ENCODE measurements at places on chromosomes 7 and 10.

GRCh38 chr10:131731780-131732630 lies 168.8 kb upstream of the PPP2R2D start:
- DNase-seq = no peak

- DNase-seq = no peak
Measured at GRCh38 chr10:59957975-59958374, 51.6 kb upstream of the CCDC6 start.

DNA sequence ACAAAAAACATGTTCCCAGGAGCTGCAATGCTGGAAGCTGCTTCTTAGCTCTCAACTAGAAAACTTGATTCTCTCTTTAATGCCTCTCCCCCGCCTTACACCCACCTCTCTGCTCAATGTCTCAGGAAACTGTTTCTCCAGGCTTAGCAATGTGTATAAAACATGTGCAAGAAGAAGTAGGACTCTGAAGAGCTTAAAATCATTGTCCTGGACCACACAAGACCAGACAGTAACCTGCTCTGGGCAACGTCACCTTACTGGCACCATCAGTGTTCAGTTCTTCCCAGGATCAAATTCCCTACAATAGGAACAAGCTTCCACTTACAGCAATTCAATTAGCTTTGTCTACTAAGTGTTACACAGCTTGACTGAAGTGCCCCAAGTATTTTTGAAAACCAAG lies 104.9 kb downstream of the RAPGEF5 start:
- DNase-seq = no peak

DNA sequence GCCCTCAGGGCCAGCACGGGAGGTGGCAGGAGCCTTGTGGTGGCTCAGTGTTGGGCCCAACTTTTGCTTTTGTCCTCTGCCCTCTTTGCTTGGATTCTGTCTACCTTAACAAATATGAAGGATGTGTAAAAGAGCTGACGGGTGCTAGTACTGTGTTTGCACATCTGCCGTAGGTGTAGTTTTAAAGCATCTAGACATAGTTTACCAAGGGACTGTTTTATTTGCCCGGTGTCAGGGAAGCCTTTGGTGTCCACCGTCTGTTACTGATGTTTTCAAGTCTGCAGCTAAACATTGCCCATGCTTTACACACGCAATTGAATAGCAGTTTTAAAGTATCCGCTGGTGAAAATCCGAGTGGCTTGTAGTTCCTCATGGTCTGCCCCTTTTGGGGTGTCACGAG lies 87.8 kb downstream of the DYNC2I1 start:
- DNase-seq = no peak

GRCh38 chr7:141154131-141154732 lies 80.4 kb downstream of the TMEM178B start:
- no peak for DNase-seq

DNA sequence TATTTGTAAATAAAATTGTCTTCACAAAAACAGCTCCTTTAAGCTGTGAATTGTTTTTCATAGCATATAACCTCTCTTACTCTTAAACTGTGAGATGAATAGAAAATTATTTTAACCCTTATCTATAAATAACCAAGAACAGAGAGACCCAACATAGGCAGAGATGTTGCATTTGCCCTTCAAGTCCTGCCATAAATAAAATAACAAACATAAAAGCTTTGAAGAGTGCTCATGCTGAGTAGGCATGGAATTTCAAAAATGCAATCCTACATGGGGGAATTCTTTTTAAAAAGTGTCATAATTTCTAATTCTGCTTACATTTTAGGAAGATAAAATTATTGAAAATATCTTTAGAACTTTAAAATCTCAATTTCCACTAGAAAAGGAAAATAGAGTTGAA lies 124.1 kb upstream of the FERD3L start:
- DNase-seq = no peak

DNA sequence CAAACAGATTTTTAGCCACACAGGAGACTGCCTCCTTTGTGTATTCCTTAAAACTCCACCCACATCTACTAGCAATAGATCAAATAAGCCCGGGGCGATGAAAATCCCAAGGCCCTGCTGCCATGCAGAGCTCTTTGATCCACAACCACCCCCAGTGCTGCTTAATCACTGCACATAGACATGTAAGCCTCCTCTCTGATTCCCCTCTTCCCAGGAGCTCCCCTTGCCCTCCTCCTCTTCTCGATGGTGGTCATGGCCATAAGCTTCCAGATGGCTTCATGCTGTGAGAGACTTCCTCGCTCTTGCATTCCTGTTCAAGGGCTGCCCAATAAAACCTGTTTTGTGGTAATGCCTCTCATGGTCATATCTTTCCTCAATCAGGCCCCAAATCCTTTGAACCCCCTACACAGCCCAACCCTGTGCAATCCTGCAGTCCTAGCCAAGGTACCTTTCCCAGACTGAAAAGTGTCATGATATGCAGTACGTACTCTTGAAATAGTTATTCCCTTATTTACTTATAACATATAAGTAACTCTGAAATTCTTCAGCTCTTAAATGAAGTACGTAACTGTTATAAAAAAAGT lies 158.5 kb downstream of the CACNA2D1 start:
- no peak for DNase-seq

GRCh38 chr7:30647589-30648364 lies 34.5 kb downstream of the CRHR2 start:
- DNase-seq = no peak

DNA sequence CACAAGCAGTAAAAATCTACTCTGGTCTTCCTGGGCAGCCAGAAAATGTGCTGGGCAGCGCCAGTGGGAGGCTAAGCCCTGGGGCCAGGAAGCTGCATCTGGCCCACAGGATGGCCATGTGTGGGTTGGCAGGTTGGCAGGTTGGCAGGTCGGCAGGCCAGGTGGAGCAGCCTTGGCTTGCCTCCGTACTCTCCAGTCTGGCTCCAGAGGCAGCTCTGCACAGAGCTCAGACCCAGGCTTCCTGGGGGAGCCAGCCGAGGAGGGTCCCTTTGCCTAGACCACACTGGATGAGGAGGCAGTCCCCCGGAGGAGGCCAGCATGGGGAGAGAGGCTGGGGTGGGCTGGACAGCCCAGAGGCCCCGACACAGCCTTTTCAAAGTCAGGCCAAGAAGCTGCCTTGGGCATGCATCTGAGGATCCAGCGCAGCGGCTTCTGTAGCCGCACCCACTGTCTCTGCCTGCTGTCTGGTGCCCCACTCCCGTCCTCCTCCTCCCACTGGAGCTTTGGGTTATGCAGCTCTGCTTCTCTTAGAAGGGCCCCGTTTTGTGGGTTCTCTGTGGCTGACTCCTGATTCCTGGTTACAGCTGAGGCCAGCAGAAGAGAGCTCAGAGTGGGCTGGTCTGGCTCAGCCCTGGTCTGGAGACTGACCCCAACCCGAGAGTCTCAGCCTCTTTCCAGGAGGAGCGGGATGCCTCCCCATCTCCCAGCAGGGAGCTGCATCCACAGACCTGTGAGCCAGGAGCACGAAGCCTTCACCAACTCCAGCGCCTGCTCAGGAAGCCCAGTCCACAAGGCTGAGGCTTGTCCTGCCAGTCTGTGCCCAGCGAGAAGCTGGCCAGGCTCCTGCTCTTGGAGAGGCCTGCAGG lies 44.6 kb downstream of the CFAP46 start:
- DNase-seq = no peak

DNA sequence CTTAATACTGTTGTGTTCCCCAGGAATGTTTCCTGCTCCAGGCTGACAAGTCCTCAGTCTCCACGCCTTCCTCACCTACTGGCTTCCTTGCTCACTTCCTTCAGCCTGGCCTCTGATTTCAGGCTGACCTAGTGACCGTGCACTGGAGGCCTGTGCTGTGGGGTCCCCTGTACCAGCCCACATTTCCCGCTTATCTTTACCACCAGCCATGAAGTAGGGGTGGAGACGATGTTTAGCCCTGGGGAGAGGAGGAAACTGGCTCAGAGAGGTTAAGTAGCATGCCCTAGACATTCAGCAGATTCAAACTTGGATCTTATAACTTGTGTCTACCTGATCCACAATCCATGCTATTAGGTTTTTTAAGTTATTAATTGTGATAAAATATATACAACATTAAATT lies 4.8 kb upstream of the ZNF488 start:
- DNase-seq = no peak

GRCh38 chr10:48996329-48996728 lies 56.7 kb upstream of the LRRC18 start:
- no peak for DNase-seq

Data from CD4-positive, alpha-beta T cell treated with Interleukin-4 for 4 hours (primary cell).